ENCODE measurements at places on chromosomes 12 and 14.
A peak's percentile ranks its signal among the peaks of the same experiment; 100 is the strongest.

DNA sequence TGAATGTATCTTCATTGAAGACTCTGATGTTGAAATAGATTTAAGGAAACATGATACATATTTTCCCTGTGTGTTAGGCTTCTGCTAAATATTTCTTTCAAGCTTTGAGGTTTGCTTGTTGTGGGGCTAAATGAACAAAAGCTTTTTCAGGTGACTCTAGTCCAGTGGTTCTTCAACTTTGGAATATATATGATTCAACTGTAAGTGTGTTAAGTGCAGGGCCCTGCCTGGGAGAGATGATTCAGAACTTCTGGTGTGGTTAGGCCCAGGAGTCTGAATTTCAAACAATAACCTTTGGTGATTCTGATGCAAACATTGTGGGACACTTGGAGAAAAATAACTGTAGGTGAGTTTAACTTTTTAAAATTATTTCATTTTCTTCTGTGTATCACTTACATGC, 93.0 kb downstream of the TRHDE start:
- no peak for DNase-seq

DNA sequence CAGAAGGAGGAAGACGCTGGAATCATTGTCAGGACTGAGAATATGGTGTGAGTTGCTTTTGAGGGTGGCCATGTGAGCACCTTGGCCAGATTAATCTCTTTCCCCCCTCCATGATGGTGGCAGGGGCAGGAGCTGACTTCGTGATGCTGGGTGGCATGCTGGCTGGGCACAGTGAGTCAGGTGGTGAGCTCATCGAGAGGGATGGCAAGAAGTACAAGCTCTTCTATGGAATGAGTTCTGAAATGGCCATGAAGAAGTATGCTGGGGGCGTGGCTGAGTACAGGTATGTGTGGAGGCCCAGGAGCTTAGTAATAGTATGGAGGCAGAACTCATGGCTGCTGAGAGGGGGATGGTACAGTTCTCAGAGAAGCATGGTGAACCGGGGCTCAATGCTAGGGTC, 4.3 kb downstream of the TINF2 start:
- no peak for DNase-seq

DNA sequence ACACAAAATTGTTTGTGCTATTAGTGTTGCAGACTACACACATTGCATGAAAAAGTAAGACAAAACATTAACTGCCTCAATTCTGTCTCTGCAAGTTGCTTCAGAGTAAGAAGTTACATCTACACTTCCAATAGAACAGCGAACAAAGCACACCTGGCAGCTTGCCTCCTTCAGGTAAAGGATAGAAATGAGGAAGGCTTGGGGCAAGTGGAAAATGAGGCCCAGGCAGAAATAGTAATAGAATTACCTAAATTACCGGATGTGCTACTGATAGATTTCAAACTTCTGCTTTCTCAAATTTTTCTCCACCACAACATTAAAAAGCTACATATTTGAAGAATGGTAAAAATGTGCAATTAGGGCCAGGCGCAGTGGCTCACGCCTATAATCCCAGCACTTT, 37.7 kb downstream of the CCDC175 start:
- no peak for DNase-seq

- no peak for DNase-seq
Measured at GRCh38 chr12:108611884-108612415, 14.1 kb upstream of the TMEM119 start.

- no peak for DNase-seq
Measured at GRCh38 chr12:5692850-5693249, 252.2 kb downstream of the ANO2 start.

DNA sequence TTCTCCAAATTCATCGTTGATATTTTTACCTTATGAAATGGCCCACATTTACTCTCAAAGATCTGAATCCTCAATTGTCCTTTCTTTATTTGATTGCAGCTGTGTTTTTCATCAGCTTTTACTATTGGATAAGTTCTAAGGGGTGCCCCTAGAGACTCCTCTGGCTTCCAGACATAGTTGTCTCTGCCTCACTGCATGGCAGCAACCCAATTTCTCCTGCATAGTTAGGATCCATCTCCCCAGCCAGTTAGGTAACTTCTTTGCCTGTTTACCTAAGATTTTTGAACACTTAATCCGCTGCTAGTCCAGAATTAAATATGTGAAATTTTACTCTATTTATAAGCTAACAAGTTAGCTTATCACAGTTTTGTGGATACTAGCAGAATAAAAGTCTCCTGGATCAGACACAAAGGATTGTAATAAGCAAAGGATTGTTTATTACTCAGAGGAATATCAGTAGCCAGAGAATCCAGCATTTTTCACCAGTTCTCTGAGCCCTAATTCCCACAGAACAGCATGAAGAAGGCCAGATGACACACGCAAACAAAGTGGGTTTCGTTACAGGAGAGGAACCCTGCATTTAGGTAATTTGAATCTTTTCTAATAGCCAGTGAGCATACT, 101.1 kb downstream of the BBS10 start:
- DNase-seq: no peak

GRCh38 chr14:65225299-65226159, 123.2 kb upstream of the MAX start:
- no peak for DNase-seq

GRCh38 chr12:29283969-29284700, 96.8 kb downstream of the ERGIC2 start:
- no peak for DNase-seq

DNA sequence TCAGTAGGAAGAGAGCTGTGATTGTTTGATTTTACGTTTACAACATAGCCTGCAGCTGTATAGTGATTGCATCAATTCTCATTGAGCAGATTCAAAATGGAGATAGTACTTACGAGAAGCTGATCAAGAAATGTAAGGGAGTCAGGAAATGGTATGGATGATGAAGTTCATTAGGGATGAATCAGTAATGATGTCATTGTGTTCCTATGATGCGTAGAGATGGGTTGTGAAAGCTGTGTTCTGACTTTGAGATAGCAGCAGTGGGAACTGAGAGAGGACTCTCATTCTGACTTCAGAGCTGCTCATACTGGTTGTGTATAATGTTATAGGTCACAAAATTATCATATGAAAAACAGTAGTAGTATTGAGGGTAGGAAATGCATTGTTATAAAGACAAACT, 44.0 kb downstream of the TTLL5 start:
- no peak for DNase-seq

- DNase-seq: no peak
Measured at GRCh38 chr14:84856751-84857534, 673.0 kb upstream of the FLRT2 start.

- no peak for DNase-seq
Measured at GRCh38 chr14:36690311-36691040, 28.8 kb downstream of the PAX9 start.

GRCh38 chr12:50099302-50100008, 4.4 kb upstream of the GPD1 start:
- DNase-seq: no peak

DNA sequence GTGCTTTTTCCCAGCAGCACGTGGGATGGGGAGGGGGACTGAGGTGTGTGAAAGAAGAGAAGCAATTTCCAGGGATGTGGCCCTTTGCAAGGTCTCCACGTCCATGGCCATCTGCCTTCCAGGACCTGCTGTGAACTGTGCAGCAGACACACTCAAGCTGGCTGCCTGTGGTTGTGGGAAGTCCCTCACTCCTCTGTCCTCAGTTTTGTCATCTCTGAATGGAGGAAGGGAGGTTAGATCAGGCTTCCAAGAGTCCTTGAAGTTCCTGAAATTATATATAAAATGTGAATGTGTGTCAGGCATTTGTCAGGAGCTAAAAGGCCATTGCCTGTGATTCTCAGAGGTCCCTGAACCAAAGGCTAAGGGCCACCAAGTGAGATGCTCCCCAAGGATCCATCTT, 328.2 kb downstream of the CACNA1C start:
- no peak for DNase-seq

GRCh38 chr12:2051700-2052621, 826 bp upstream of the CACNA1C start:
- no peak for DNase-seq

DNA sequence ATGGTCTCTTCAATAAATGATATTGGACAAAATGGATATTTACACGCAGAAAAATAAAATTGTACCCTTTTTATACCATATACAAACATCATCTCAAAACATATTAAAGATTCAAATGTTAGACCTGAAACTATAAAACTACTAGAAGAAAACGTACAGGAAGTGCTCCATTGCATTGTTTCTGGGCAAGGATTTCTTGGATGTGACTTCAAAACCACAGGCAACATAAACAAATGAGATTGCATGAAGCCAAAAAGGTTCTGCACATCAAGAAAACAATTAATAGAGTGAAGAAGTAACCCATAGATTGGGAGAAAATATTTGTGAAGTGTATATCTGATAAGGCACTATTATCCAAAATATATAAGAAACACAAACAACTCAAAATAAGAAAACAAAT, 812.4 kb downstream of the NRXN3 start:
- DNase-seq: no peak

GRCh38 chr14:63164108-63164683, 40.0 kb upstream of the RHOJ start:
- DNase-seq: no peak

- DNase-seq: no peak
Measured at GRCh38 chr12:48180857-48181495, 2.5 kb upstream of the CCDC184 start.

GRCh38 chr12:127455347-127456265, 811.4 kb upstream of the TMEM132C start:
- no peak for DNase-seq

DNA sequence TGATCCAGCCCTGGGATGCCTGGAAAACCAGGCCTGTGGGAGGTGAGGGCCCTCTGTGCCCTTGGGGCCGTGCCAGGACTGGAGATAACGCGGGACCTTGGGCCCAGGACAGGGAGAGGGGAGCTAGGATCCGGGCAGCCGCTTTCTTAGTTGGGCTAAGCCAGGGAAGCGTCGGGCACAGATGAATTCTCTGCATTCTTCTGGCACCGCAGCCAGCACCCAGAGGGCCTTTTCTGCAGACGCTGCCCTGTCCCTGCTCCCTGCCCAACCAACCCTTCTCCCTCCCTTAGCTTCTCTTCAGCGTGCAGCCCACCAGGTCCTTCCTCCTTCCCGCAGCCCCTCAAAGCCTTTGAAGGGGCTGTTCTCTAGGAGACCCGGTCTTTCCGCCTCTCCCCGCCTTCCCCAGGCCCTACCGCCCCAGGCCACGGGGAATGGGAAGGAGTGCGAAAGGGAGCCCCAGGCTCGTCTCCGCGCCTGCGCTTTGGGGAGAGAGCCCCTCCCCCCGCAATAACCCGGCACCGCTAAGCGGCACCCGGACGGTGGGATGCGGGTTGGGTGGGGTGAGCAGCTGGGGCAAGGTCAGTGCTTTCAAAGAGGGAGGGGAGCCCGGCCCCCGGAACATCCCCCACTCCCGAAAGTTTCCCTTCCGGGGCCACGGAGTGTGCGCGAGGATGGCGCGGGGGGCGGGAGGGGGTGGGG, 663 bp downstream of the NCKAP5L start:
- DNase-seq: peak; percentile 59

DNA sequence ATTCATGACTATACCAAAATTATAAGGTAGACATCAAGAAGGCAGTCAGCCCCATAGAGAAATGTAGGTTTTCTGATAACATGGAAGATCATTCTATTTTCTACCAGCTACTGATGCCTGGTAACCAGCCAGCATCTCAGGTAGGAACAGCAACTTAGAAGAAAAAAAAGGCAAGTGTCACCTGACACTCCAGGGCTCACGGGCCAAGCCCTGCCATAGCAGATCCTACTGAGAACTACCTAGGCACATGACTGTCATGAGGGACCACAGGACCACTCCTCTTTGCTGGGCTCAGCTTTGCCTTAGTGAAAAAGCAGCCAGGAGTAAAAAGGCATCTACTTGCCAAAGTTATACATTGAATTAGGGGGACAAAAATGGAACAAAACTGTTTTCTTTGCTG, 33.4 kb downstream of the CORO1C start:
- DNase-seq: no peak

GRCh38 chr14:101454229-101454628, 107.1 kb upstream of the DIO3 start:
- no peak for DNase-seq

DNA sequence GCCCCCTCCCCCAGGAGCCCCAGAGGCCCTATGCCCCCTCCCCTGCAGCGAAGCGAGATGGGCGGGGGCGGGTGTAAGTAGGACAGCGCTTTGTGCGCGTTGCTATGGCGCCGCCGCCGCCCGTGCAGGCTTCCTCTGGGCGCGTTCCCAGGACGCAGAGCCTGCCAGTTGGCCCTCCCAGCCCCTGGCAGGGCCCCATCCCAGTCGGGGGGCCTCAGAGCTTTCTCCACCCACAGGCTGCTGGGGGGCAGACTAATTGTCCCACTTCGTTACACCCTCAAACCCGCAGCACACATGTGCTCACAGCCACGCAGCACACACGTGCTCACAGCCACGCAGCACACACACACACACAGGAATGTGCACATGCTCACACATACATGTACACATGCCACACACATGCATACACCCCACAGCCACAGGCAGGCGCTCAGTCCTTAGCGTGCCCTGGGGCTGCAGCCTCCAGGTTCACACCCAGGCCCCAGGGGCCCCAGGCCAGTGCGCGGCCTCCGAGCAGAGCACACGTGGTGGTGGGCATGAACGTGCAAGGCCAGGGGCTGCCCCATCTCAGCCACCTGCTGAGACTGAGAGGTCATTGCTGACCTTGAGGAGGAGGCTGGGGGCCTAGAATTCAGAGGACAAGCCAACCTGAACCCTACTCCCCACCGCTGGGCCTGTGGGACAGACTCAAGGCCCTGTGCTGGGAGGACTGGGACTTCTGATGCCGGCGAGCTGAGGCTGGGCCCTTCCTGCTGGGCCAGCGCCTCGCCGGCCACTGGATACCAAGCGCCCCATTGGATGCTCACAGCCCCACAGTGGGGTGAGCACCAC, 15.6 kb downstream of the TRMT61A start:
- no peak for DNase-seq

GRCh38 chr12:7917392-7918267, 18.4 kb downstream of the SLC2A3 start:
- DNase-seq: no peak

DNA sequence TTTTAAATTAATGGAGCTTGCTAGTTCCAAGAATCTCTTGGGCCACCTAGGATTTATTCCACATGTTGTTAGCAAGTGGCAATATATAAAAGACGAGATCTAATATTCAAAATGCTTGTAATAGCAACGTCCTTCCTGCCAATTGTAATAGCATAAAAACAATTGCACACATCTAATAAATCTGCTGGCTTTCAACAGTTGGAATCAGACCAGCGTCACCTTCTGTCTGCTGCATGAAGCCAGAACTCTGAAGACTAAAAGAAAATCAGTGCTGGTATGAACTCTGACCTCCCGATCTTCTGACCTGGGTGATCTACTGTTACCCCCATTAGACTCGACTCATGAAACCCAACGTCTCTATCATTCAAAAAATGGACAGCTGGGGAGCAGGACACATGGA, 100.6 kb downstream of the DIO2 start:
- no peak for DNase-seq

GRCh38 chr14:88515499-88516221, 39.1 kb downstream of the PTPN21 start:
- no peak for DNase-seq

GRCh38 chr12:110007881-110008280, 8.7 kb downstream of the ANKRD13A start:
- no peak for DNase-seq

GRCh38 chr12:111445726-111446581, 40.2 kb downstream of the SH2B3 start:
- peak; percentile 78 for DNase-seq

- DNase-seq: no peak
Measured at GRCh38 chr12:26226629-26227360, 31.4 kb downstream of the SSPN start.

Data from CMK (cell line).